Fibroblast of skin of left quadriceps (primary cell): ENCODE measurements at places on chromosomes 11 and 22.
A peak's percentile ranks its signal among the peaks of the same experiment; 100 is the strongest.

- DNase-seq: no peak
Observed at GRCh38 chr11:90803366-90803765, 580.5 kb upstream of the CHORDC1 start.

DNA sequence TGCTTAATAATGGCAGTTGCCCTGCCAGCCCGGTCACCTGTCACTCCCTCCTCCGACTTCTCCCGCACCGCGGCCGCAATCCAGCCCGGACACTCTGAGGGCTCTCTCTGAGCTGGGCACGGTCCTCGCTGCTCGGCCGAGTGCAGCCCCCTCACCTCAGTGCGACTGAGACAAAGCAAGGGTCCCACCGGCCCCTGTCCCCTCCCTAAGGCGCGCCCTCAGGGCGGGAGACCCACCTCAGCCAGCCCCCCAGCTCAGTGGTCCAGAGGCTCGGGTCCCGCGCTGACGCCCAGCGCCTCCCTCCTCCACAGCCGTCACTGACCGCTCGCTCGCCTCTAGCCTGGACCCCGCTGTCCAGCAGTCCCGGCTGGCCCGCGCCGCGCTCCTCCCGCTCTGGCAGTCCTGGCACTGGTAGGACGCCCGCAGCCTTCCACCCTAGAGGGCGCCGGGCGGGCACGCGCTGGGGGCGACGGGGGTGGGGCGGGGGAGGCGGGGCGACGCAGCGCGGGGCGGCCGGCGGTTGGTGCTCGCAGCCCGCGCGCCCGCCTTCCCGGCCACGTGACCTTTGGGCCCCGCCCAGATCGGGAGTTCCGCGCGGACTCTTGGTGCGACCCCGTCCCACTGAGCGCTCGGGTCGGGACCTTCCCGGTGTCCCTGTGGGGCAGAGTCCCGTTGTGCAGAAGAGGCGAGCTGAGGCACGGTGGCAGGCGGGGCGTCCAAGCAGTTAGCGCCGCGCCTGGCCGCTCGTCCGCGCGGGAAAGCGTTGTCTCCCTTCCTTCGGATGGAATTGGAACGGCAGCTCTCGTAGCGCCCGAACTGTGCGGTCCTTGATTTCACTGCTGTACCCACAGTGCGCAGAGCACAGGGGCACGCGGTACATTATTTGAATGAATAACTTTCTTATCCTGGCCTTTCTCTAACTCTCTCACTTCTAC is 7.8 kb upstream of the L3MBTL2 start:
- DNase-seq: peak; percentile 8

GRCh38 chr11:8631395-8632118 is 37.5 kb upstream of the STK33 start:
- DNase-seq: peak; percentile 77

- no peak for DNase-seq
Observed at GRCh38 chr11:91686281-91686680, 538.3 kb upstream of the FAT3 start.

GRCh38 chr11:93143186-93143585 is 54.6 kb downstream of the SLC36A4 start:
- DNase-seq: no peak

DNA sequence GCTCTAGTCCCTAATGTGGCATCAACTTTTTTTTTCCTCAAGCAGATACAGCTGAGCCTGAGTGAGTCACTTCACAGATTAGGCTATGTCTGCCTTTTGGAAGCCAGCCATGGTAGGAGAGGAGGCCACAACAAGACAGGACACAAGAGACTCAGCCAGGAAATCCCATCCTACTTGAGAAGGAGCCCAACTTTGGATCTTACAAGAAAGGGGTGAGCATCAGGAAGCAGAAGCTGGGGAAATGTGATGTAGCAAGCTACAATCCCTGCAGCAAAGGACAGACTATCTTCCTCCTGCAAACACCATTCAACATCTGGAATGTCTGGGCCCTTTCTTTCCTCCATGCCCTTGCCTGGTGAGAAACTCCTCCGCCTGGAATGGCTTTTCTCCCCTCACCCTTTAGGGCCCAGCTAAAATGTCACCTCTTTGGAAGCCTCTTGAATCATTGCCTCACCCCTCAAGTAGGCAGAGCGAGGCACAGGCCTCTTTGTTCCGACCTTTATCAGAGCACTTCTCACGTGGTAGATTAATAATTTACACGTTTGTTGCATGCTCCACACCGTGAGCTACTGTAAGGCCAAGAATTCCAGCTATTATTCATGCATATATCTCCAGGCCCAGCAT is 156.4 kb upstream of the PITPNB start:
- DNase-seq: peak; percentile 80

GRCh38 chr22:32882774-32883530 is 81.4 kb downstream of the TIMP3 start:
- DNase-seq: no peak

- DNase-seq: no peak
Observed at GRCh38 chr11:827146-827896, 398 bp upstream of the CRACR2B start.

- DNase-seq: no peak
Observed at GRCh38 chr22:45226503-45227186, 14.0 kb downstream of the KIAA0930 start.

DNA sequence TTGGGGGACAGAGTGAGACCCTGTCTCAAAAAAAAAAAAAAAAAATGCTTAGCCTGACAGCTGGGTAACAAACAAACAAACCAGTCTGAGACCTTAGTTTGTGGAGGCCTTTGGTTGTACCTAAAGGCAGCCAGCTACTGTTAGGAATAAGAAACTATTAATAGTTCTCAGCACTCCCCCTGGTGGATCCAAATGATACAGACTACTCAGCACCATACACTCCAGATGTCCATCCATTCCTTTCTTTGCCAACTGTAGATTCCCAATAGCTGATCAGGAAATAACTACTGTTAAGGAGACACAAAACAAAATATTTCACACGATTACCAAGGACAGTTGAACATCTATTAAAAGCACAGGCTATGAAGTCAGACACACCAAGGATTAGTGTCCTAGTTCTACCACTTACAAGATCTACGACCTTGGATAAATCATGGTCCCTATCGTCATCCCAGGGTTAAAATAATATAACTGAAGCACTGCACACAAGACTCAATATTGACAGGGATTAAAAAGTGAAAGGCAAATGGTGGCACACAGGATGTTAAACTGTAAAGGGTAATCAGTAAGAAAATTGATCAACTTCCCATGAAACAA is 17.2 kb downstream of the CLDN25 start:
- peak; percentile 17 for DNase-seq

DNA sequence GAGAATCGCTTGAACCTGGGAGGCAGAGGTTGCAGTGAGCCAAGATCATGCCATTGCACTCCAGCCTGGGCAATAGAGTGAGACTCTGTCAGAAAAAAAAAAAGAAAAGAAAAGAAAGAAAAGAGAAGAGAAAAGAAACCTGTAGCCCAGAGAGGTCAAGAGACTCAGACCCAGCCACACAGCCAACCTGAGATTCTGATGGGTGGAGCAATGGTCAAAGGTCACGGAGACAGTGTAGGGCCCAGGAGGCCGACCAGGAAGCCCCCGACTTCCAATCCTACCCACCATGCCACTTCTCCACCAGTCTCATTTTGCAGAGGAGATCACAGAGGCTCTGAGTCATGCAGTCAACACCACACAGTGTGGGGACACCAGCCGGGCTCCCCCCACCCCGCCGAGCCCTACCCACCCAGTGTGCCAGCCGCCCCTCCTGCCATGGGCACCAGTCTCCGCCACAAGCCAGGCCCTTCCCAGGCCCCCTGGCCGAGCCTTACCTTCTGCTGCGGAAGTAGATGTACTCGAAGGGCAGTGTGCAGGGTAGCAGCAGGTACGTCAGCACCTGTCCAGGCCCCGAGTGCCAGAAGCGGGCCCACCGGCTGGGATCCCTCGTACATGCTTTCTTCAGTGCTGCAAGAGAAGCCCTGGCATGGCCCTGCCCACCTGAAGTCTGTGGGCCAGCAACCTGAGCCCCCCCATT is 7.9 kb downstream of the PNPLA5 start:
- no peak for DNase-seq
